Chondrocyte (in vitro differentiated cells): ENCODE measurements at places on chromosomes 16 and 17. TPM values are rescaled to one million over a fixed set of nuclear protein-coding genes. Genes with fewer than 3 reads are reported as not detected.

The PLA2G10 gene
- not detected in 3 replicates for total RNA-seq

The MT4 gene
- not detected in 3 replicates for total RNA-seq

- DNase-seq, result no peak
Observed at GRCh38 chr16:75109732-75110243, 6.8 kb downstream of the LDHD start.

The MLX gene
- 30.1 to 37.0 TPM (median 30.3 TPM) in 3 replicates for total RNA-seq

DNA sequence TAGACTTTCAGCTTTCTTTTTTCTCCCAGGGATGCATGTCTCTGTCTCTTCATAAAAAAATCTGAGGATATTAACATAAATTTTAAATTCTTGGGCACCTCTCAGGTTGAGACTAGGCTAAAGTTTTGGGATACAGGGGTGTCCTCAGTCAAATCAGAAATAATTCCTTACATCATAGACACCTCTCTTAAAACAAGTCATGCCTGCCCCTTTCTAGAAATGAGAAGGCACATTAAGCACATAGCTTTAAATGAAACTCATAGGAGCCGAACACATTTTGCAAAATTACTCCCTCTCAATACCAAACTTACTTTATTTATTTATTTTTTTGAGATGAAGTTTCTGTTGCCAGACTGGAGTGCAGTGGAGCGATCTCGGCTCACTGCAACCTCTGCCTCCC lies 67.3 kb upstream of the BCAR1 start:
- DNase-seq, result no peak

The NAA38 gene
- 52.9 to 94.6 TPM (median 57.5 TPM) in 3 replicates for total RNA-seq

The SHISA9 gene
- 0.12 to 3.1 TPM (median 1.6 TPM) in 3 replicates for total RNA-seq

GRCh38 chr17:56045872-56046271 lies 107.4 kb upstream of the ANKFN1 start:
- no peak for DNase-seq

The CLEC10A gene
- total RNA-seq, result not detected in 3 replicates

- no peak for DNase-seq
Observed at GRCh38 chr16:61909074-61909473, 127.2 kb downstream of the CDH8 start.

The TBC1D16 gene
- 51.4 to 72.7 TPM (median 55.4 TPM) in 3 replicates for total RNA-seq

DNA sequence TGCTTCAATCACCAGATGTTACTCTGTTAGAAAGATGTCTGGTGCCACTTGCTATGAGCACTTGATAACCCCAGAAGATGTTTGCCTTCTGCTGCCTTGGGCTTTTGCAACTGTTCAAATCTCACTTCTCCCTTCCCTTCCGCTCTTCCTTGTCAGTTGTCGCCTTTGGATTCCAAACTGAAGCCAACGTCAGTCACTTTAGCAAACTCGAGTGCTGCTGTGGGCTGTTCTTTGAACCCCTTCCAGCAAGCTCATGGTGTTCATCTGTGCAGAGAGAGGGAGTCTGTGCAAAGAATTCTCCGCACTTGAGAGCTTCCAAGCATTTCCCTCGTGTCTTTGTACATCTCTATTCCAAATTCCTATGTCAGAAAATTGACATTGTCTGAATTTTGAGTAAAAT lies 879.4 kb downstream of the CDH11 start:
- DNase-seq, result no peak

The FAM20A gene
- total RNA-seq, result not detected in 3 replicates

The FZD2 gene
- total RNA-seq, result 103 to 127 TPM (median 108 TPM) in 3 replicates

The SMIM36 gene
- not detected in 3 replicates for total RNA-seq

DNA sequence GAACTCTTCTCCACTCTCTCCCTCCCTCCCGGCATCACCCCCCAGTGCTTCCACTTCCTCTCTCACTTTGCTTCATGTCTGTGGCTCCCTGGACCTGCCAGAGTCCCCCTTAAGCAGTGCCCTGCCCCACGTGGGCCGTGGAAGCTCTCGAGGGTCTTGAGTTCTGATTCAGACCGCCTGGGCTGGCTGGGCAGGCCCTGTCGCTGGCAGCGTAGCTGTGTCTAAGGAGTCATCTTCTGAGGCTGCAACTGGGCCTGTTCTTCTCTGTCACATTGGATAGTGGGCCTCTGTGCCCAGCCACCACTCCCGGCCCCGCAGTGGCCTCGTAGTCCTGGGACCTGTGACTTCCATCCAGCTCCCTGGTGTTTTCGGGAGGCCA lies 30.7 kb downstream of the MNT start:
- DNase-seq, result no peak

GRCh38 chr17:65467156-65467555 lies 94.3 kb downstream of the AXIN2 start:
- no peak for DNase-seq
